ENCODE measurements at places on chromosomes 7 and 10. TPM values are rescaled to one million over a fixed set of nuclear protein-coding genes. Genes with fewer than 3 reads are reported as not detected.

GRCh38 chr7:34133356-34133982 is 228.1 kb downstream of the BMPER start:
- no peak overlapping the region for H3K4me3 ChIP-seq
- H3K27ac ChIP-seq = no peak overlapping the region
- H3K4me1 ChIP-seq = no peaks in the 10 kb centered on the region
- no peaks in the 10 kb centered on the region for H3K36me3 ChIP-seq

DNA sequence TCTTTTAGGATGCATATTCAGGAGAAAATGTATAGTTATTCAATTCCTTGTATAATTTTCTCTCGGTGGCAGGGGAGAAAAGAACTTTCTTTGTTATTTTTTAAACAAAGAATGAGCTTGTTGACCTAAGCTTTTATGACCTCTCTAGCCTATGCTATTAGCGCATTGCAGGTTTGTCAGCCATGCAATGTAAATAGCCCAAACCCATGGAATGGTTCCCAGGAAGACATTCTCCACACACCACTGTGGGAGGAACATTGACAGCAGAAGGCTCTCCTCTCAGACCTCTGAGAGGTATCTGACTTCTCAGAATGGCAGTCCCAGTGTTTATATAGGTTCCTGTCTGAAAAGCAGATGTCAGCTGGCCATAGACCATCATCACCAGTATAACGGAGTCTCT is 19.6 kb upstream of the AGBL3 start:
- no peak overlapping the region for H3K27ac ChIP-seq
- no peak overlapping the region for H3K4me3 ChIP-seq
- DNase-seq = peak; percentile 34

- no peak for DNase-seq
- no peaks in the 10 kb centered on the region for H3K4me1 ChIP-seq
- H3K4me3 ChIP-seq = no peak overlapping the region
- no peak overlapping the region for H3K27ac ChIP-seq
- no peaks in the 10 kb centered on the region for H3K36me3 ChIP-seq
Measured at GRCh38 chr7:83065714-83066113, 97.0 kb downstream of the PCLO start.

GRCh38 chr10:3071405-3072198 is 4.3 kb downstream of the PFKP start:
- no peak overlapping the region for H3K4me3 ChIP-seq
- H3K36me3 ChIP-seq = no peaks in the 10 kb centered on the region
- peaks cover 28% of the 10 kb centered on the region for H3K4me1 ChIP-seq
- H3K27ac ChIP-seq = peak overlapping the region; percentile 58
- DNase-seq = peak; percentile 83
- no peaks in the 10 kb centered on the region for H3K27me3 ChIP-seq

DNA sequence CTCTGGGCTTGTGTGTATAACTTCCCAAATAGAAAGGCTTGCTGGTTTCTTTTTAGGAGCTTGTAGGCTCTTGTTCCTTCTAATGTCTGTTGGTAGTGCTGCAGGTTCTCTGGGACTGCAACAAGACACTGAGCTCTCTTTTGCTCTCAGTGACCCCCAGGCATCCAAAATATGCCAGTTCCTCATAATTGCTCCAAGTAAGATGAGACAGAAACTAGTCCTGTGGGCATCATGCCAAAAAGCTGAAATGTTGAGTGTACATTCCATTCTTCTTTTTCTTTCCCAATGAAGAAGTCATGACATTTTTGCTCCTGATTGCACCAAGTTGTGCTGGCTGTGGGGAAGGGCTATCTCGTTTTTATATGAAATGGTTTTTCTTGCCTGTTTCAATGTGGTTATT is 7.1 kb upstream of the BTBD16 start:
- H3K27me3 ChIP-seq = no peaks in the 10 kb centered on the region
- H3K27ac ChIP-seq = no peak overlapping the region
- H3K4me3 ChIP-seq = no peak overlapping the region
- peak; percentile 65 for DNase-seq

DNA sequence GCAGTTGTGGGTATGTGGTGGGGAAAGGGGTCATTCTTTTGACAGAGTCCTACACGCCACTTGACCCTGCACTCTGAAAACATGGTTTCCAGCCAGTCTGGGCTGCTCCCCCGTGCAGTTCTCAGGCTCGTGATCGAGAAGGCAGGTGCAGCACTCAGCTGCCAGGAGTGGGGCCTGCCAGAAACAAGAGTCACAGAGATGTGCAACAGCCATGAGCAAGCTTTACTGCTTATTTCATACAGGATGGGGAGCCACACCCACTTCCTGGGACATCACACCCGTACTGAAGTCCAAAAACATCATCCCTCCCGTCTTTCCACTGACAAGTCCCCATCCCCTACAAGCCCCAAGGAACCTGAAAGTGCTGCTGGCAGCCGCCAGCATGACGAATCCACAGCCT is 9.3 kb downstream of the ATG9B start:
- H3K27ac ChIP-seq = no peak overlapping the region
- H3K27me3 ChIP-seq = no peaks in the 10 kb centered on the region
- DNase-seq = peak; percentile 33
- no peak overlapping the region for H3K4me3 ChIP-seq
- no peaks in the 10 kb centered on the region for H3K36me3 ChIP-seq

DNA sequence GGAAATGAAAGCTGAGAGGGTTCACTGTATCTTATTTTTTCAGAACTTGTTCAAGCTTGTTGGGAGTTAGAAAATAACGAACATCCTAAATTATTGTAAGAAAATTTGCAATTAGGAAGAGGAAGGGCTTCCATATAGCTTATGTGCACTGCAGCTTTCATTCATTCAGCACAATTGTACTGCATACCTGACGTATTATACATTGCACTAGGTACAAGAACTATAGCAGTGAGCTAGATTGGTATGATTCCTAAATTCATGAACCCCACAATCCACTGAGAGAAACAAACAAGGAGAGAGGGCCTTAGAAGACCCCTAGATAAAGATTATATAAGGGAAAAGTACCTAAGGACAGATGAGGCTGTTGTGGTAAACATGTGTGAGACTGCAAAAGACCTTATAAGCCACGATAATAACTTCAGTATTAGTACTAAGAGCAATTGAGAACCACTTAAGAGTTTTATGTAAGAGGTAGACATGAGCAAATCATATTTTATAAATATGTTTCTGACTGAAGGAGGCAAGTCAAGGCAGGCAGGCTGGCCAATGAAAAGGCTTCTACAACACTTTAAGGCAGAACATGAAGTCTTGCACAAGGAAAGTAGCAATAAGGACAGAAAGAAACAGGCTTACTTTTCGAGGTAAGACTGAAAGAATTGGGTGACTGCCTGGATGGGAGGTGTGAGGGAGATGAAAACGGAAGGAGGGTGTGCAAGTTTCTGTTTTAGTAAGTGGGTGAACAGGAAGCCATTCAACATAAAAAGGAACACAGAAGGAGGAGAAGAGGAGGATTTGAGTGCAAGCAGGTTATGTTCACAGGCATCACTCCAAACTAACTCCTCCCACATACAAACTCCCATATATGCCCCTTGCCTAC is 77.9 kb upstream of the LRRN3 start:
- H3K4me1 ChIP-seq = peaks cover 24% of the 10 kb centered on the region
- H3K4me3 ChIP-seq = no peak overlapping the region
- no peaks in the 10 kb centered on the region for H3K36me3 ChIP-seq
- no peak overlapping the region for H3K27ac ChIP-seq
- H3K27me3 ChIP-seq = no peaks in the 10 kb centered on the region
- DNase-seq = no peak

CCNY gene
- 145 TPM for total RNA-seq

GRM3 gene
- total RNA-seq = not detected
